ENCODE measurements at places on chromosomes 3 and 15. TPM values are rescaled to one million over a fixed set of nuclear protein-coding genes. Genes with fewer than 3 reads are reported as not detected.

Gene ZNF860
- 0.07 TPM for total RNA-seq

Gene LDHAL6B
- total RNA-seq = not detected

Gene RPL29
- total RNA-seq = 1,957 TPM

Gene ANKDD1A
- 2.3 TPM for total RNA-seq

Gene GPR160
- total RNA-seq = 10.3 TPM

Gene PPP1R14D
- not detected for total RNA-seq

Data from activated naive CD4-positive, alpha-beta T cell treated with anti-CD3 and anti-CD28 coated beads for 36 hours (primary cell).